ENCODE measurements at places on chromosomes 13 and 19. TPM values are rescaled to one million over a fixed set of nuclear protein-coding genes. Genes with fewer than 3 reads are reported as not detected.

Gene CIC
- 16.2 TPM for total RNA-seq

Gene SIGLEC12
- total RNA-seq = not detected

Gene FXYD5
- 12.3 TPM for total RNA-seq

Gene KL
- 0.25 TPM for total RNA-seq

Gene ZNF497
- total RNA-seq = 0.81 TPM

Measured in bladder microvascular endothelial cell (primary cell).